Activated T-helper 17 cell treated with anti-CD3 and anti-CD28 coated beads, Interleukin-2, amount 50 U/mL, for 72 hours (primary cell): ENCODE measurements at places on chromosomes 7 and 10.

DNA sequence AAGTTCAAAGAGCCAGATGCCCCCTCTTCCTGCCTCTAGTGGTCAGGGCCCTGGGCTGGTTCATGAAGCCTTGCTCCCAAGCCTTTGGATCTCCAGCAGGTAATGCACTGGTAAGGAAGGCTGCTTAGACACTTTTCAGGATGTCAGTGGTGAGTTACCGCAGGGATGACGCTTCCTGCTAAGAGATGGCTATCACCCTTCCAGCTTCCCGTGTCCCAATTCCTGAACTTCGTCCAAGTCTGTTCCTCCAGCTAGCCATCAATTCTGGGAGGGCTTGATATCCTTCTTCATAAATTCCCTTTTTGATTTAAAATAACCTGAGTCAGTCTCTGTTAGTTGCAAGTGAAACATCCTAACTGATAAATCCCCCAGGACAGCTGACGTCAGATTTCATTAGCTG lies 221.2 kb downstream of the PLXNA4 start:
- no peak for ATAC-seq

- ATAC-seq = no peak
These were observed 39.7 kb upstream of the STEAP4 start for GRCh38 chr7:88346357-88346756.

DNA sequence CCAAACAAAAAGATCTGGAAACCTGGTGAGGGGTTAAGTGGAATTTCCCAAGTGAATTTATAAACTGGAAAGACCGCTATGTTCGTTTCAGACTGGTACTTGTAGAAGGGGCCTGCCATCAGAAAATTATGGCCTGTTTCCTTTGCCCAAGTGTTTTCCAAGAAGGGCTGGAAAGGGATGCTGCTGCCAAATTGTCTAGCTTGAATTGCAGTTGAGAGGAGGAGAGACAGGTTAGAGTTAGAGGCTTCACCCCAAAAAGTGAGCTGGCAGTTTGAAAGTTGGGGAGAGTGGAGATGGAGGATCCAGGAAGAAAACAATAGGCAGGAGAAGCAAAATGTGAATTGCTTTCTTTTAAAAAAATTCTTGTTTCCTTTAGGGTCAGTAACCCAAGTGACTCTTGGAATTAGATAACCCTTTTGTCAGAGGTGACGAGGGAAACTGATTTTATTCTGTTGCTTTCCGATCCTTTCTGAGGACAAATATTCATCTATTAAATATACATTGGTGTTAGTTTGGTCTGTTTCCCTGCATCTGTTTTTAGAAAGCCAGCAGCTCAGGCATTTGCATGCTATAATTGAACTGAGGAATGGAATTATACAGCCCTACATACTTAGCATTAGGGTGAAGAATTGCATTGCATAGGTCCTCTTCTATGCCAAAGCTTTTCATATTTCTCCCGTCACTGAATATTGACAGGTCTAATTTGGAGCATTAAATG lies 82.5 kb upstream of the PRR15 start:
- ATAC-seq = no peak

- ATAC-seq = no peak
These were observed 75.3 kb upstream of the GRB10 start for GRCh38 chr7:50857804-50858489.

- no peak for ATAC-seq
These were observed 93.8 kb downstream of the MAPK8 start for GRCh38 chr10:48400129-48400849.

- ATAC-seq = peak; percentile 58
These were observed 99.2 kb downstream of the GRK5 start for GRCh38 chr10:119306514-119306951.

- ATAC-seq = peak; percentile 74
These were observed 9.3 kb upstream of the TET1 start for GRCh38 chr10:68550747-68551411.

DNA sequence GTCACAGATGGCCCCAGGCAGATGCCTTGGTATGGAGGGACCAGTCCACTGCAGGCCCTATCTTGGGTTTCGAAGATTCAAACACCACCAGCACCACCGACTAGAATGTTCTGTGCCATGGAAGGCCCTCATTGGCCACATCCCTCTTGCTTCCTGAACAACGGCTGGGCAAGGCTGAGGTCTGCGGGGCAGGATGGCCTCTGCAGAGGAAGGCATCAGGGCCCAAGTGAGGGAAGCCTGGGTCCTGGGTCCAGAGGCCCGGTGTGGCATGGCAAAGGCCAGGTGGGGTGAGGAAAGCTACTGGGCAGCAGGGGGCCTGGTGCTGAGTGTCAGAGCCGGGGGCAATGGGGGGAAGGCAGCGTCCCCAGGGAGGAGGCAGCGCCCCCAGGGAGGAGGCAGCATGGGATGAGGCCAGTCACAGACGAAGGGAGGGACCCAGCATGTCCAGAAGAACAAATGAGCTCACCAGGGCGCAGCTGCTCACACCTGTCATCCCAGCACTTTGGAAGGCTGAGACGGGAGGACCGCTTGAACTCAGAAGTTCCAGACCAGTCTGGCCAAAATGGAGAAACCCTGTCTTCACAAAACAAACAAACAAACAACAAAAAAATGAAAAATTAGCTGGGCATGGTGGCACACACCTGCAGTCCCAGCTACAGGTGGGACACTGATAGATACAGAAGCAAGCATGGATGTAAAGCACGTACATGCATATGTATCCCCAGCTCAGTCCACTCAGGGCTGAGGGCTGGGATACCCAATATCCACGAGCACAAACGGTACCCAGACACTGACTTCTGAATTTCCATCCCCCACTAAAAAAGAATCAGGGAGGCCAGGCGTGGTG lies 64.4 kb downstream of the PROSER2 start:
- ATAC-seq = no peak

- no peak for ATAC-seq
These were observed 39.6 kb upstream of the ANK3 start for GRCh38 chr10:60429084-60429849.

- ATAC-seq = no peak
These were observed 182.3 kb upstream of the IMMP2L start for GRCh38 chr7:111744501-111745155.

- no peak for ATAC-seq
These were observed 40.7 kb upstream of the GJD4 start for GRCh38 chr10:35564341-35564968.

GRCh38 chr10:14383266-14383665 lies 52.5 kb upstream of the FRMD4A start:
- ATAC-seq = no peak

DNA sequence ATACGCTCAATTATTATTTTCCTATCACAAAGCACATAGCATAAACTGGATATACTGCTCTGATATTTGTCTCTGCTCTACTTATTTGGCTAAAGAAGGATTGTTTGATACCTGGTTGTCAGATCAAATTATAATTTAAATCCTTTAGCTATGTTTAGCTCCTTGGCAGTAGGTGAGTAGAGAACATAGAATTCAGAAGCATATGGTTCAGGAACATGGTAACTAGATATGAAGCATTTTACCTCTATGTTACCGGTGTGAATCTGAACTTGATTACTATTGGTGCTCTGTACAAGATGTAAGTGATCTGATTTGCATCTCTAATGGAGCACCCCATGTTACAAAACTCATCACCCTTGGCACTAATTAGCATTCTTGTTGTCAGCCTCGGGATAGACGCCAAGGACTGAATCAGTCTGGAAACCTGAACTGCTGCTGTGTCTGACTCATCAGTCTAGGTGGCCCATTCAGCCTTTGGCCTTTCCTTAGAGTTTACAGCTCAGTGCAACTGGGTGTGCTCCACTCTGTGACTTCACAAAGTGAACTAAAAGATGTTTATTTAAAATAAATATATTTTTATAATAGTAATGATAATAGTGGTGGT lies 12.3 kb upstream of the MYPN start:
- peak; percentile 76 for ATAC-seq

DNA sequence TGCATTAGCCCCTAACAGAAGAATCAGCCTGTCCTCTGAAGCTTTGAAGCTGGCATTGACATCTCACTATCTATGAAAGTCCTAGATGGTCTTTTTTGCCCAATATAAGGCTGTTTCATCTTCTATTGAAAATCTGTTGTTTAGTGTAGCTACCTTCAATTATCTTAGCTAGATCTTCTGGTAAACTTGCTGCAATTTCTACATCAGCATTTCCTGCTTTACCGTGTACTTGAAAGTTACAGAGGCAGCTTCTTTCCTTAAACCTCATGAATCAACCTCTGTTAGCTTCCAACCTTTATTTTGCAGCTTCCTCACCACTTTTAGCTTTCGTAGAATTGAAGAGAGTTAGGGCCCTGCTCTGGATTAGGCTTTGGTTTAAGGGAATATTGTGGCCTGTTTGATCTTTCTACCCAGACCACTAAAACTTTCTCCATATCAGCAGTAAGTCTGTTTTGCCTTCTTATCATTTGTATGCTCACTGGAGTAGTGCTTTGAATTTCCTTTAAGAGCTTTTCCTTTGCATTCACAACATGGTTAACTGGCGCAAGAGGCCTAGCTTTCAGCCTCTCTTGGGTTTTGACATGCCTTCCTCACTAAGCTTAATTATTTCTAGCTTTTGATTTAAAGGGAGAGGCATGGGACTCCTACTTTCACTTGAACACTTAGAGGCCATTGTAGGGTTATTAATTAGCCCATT lies 32.5 kb downstream of the ARID5B start:
- no peak for ATAC-seq

DNA sequence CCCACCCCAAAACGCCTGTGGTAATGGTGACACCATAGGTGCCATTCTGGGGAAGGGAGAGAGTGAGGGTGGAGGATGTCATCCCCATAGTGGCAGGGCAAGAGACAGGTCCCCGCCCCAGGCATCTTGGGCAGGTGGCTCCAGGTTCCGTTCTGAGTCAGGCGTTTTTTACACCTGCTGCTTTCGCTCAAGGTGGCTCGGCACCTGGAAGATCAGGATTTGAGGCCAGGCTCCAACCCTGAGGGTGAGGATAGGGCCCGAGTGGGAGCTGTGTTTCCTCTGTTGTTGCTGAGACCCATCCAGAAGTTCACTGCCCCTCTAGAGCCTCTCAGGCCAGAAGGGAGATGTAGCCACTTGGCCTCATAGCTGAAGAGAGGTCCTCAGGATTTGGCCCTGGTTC lies 36.6 kb upstream of the DUSP5 start:
- no peak for ATAC-seq

GRCh38 chr7:41702635-41703371 lies at the start of gene INHBA:
TSS of gene INHBA (minus strand) at chr7:41703090. CDS start at chr7:41700374, 2,716 bp downstream.
- no peak for ATAC-seq

- ATAC-seq = no peak
These were observed 6.9 kb downstream of the SERPINE1 start for GRCh38 chr7:101133621-101134398.

GRCh38 chr7:13017333-13017857 lies 330.0 kb downstream of the ARL4A start:
- ATAC-seq = no peak

- no peak for ATAC-seq
These were observed 28.2 kb downstream of the C10orf105 start for GRCh38 chr10:71691405-71691804.

- peak; percentile 30 for ATAC-seq
These were observed 65.8 kb downstream of the PIP4K2A start for GRCh38 chr10:22648547-22648961.

- no peak for ATAC-seq
These were observed 3.3 kb downstream of the REPIN1 start for GRCh38 chr7:150371996-150372270.

- no peak for ATAC-seq
These were observed 11.1 kb upstream of the ACSL5 start for GRCh38 chr10:112362833-112363232.

GRCh38 chr10:88428442-88428841 lies 154.7 kb downstream of the RNLS start:
- no peak for ATAC-seq

DNA sequence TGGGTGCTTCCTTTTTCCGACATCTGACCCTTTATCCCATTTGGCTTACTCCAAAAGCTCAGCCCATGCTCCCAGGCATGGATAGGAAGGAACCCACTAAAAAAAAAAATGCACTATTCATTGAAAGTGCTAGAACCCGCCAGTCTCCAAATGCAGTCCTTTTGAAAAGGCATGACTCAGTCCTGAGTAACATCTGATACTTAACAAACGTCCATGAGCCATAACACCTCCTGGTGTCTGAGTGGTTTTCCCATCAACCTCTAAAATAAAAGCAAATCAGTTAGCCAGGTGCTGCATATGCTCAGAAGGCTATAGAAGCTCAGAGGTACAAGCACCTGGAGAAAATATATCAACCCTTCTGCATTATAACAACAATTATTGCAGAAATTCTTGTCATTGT lies 45.0 kb upstream of the CACUL1 start:
- ATAC-seq = peak; percentile 63

- no peak for ATAC-seq
These were observed 23.4 kb downstream of the DOCK4 start for GRCh38 chr7:112182749-112183148.

- ATAC-seq = no peak
These were observed 177.5 kb downstream of the RELN start for GRCh38 chr7:103811997-103812396.

DNA sequence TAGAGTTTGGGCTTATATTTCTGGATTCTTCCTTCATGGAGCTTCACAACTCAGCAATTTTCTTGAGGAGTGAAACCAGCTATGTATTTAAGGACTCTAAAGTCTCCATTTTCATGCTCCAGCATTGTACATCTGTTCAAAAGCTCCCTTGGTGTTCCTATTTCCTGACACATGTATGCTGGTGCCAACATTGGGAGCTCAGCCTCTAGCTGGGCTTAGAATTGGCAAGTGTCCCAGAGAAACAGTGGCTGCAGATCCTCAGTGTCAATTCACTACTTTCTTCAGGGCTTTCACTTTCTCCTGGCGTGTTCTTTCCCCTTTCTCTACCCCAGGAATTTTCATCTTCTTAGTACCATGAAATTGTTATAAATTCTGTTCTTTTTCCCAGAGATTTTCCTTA lies 103.1 kb downstream of the ZNF467 start:
- no peak for ATAC-seq

DNA sequence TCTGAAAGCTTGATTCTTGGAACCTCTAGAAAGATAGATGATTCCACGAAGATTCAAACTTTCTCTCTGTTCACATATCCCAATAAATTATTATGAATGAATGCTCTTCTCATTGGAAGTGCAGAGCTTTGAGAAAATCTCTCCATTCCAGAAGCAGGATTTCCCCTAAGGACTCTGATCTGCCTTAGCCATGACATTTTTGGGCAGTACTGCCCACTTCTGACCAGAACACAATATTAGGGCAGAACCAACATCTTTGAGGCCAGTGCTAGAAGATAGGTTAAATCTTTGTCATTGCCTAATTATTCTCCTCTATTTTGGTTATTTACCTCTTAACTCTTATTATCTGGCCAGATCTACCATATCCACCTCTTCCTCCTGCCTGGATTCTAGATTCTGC lies 49.9 kb downstream of the ARMC3 start:
- ATAC-seq = no peak

GRCh38 chr7:144483189-144483588 lies 79.7 kb upstream of the NOBOX start:
- no peak for ATAC-seq

GRCh38 chr10:70578371-70578947 lies 24.1 kb downstream of the PRF1 start:
- ATAC-seq = peak; percentile 87

GRCh38 chr7:12210179-12211053 lies 678 bp upstream of the TMEM106B start:
- peak; percentile 38 for ATAC-seq
